Midbrain (tissue), 1 donor: ENCODE measurements at places on chromosomes 7 and 10.
A peak's percentile ranks its signal among the peaks of the same experiment; 100 is the strongest.

DNA sequence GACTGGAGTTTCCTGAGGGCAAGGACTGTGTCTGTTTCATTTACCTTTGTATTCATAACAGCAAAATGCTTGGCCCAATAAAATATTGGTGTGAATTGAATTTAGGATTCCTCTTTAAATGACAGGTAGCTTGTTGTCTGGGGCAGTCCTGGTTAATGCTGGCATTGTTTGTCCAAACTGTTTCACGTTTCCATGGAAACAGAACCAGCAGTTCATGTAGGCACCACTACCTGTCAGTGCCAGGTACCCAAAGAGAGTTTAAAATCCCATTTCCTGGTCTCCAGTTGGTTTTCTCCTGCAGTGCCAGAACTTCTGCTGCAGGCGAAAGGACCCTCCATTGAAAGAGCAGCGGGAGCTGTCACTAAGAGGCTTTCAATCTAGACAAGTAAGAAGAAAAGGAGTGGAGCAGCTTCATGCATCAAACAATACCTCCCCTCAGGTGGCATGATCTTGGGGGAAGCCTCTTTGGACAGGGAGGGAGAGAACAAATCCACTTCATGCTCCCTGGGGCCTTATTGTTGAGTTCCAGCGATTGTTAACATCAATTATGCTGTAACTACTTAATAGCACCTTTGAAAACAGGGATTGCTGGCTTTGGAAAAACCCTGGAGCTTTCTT lies 109.6 kb downstream of the KIF20B start:
- DNase-seq: no peak

GRCh38 chr10:48253970-48254657 lies 20.4 kb downstream of the FRMPD2 start:
- no peak for DNase-seq

- DNase-seq: no peak
These were observed 28.1 kb downstream of the SLIT1 start for GRCh38 chr10:97157578-97158095.

DNA sequence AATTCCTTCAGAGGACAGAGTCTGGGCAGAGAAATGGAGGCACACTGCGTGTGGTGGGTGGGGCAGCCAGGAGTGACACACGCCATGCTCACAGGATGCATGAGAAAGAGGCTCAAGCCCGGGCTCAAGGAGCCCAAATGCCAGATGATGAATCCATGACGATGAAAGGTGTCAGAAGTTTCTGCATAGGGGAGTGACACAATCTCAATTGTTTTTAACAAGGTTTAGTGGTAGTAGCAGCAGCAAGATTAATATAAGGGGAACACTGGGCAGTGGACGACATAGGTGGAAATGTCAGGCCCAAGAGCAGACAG lies 126.1 kb downstream of the TNS3 start:
- no peak for DNase-seq

DNA sequence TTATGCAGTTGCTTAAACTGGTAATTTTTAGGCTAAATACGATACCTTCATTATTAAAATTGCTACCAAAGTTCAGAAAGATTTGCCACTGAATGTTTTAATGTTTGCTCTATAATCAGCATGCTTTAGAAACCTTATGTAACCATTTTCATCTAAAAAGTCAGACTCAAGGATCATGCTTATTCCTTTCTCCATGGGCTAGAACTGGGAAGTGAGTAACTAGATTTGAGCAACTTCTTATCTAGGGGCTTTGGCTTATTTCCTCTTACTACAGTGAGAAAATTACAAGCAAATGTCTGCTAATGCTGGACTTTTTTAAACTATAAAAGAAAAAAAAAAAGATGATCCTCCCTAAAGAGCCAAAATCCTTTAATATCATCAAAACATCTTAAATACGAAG lies 215.9 kb downstream of the CRPPA start:
- DNase-seq: no peak

- no peak for DNase-seq
These were observed 649.6 kb downstream of the LRMDA start for GRCh38 chr10:76080991-76081390.

DNA sequence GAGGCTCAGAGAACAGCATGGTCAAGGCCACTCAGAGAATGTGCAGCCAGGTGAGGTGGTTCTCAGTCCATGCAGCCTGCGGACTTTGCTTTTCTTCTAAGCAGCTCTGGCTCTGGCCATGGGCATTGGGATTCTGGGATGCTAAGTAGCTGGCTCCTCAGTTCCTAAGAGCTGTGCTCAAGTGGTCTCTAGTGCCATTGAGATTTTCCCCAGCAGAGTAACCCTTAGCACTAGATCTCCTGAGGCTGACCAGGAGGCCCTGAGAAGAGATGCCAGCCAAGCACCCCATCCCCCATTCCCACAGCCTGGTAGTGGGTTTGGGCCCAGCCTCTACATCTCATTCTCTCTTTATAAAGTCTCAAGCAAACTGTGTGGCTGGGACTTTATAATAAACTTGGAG lies 77.1 kb downstream of the KCNMA1 start:
- DNase-seq: no peak

DNA sequence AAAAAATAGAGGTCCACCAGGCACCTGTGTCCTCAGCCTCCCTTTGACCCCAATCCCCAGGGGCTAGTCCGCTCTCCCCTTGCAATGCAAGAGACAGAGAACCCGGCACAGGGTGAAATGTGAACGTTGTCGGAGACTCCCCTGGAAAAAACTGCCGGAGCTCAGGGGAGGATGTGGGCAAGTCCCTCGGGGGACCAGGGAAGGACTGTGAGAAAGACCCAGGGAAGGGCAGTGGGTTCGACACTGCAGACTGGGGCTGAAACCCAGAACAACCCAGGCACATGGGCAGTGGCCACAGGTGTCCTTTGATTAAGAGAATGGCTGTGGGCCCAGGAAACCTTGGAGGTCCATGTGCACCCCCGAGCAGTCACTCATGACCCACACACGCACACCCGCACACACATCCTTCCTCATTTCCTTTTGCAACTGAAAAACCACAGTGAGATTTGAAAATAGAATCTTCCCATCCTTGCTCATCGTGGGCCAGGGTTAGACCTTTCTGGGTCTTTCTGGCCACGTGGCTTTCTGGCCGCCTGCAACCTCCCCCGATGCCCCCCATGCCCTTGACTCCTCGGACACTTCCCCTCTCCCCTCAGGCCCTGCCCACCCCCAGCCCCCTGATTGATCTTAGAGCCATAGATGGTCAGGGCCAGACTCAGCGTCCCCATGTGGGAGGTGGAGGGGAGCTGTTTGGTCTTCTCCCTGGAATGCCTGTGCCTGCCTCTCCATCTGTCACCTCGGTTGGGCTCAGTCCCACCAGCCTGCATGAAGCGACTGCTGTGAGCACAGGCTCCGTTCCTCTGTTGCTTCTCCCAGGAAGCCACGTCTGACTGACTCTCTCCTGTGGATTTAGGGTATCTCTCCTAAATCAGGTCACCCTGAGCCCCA lies 7.9 kb downstream of the LAT2 start:
- peak; percentile 38 for DNase-seq

GRCh38 chr7:137881607-137882260 lies 35.0 kb upstream of the DGKI start:
- DNase-seq: no peak

DNA sequence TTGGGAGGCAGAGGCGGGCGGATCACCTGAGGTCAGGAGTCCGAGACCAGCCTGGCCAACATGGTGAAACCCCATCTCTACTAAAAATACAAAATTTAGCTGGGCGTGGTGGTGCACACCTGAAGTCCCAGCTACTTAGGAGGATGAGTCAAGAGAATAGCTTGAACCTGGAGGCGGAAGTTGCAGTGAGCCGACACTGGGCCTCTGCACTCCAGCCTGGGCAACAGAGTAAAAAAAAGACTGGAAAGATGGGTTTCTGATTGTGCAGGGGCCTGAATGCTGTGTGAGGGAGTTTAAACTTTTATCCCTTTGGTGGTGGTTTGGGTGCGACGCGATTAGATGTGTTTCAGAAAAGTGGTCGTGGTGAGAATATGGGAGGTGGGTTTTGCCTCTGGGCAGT lies 1.8 kb downstream of the CHST12 start:
- no peak for DNase-seq

DNA sequence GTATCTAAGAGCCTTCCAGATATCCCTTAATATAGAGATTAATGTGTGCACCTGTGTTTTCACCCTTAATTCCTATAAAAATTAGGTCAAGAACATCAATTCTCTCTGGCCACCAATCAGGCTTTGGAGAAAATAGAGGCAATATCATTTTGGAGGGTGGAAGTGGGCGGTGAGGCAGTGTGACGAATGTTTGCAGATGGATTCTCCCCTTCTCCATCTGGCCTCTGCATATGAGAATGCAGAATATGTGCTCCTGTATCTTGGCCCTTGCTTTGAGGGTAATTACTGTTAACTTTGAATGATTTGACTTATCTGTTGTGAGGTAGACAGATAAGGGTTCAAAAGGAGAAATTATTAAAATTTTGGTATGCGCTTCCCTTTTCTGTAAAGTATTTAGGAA lies 304.0 kb upstream of the NPSR1 start:
- no peak for DNase-seq

GRCh38 chr10:123434435-123435039 lies 231.6 kb upstream of the GPR26 start:
- no peak for DNase-seq
